T follicular helper cell (primary cell): ENCODE measurements at places on chromosomes 13 and 19.

DNA sequence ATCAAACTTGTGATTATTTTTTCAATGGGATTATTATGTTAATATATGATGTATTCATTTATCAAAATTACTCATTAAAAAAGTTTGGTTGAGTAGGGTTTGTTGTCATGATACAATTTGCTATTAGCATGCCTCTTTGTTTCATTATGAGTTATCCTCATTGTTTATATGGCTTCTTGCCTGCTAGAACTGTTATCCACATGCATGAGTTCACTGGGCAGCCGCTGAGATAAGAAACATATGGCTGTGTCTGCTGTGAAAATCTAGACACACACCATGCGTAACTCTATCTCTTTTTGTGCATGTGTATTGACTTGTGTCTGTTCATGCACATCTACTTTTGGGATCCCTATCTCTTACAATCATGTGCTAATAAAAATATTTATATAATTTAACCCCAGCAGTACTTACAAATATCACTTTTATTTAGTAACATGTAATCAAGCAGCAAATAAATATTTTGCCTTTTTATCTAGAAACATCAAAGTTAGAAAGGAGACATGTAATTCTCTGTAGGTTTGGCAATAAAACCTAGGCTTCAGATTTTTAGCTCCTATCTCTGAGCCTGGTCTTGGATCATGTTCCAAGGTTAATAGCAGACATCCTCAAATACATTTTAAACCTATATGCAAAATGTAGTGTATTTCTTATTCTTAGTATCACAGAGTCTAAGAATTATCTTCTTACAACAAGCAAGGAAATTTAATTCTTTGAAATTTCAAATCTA is 11.2 kb upstream of the KLF12 start:
- DNase-seq, result no peak

- DNase-seq, result no peak
Observed at GRCh38 chr19:11587975-11588631, 9.2 kb upstream of the ZNF627 start.

GRCh38 chr13:21823949-21824348 is 153.1 kb downstream of the FGF9 start:
- no peak for DNase-seq

DNA sequence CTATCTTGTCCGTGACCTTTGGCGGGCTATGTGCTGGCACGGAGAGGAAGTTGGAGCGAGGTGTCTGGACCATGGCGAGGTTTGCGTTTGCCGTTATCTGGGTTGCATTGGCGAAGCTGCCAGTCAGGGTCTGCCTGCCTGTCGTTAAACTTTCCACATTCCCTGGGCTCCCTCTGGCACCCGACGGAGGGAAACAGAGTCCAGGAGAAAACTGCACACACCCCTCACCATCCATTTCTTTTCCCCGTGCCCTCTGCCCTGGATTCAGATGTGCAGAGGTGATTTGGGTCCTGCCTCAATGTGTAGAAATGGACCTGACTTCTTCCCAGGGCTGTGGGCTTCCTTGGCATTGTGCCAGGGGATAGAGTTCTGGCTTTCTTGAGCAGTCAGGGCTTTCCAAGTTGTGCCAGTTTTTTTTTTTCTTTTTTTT is 142.4 kb downstream of the URI1 start:
- no peak for DNase-seq

- peak; percentile 69 for DNase-seq
Observed at GRCh38 chr19:43446746-43447489, 18.5 kb downstream of the LYPD3 start.

DNA sequence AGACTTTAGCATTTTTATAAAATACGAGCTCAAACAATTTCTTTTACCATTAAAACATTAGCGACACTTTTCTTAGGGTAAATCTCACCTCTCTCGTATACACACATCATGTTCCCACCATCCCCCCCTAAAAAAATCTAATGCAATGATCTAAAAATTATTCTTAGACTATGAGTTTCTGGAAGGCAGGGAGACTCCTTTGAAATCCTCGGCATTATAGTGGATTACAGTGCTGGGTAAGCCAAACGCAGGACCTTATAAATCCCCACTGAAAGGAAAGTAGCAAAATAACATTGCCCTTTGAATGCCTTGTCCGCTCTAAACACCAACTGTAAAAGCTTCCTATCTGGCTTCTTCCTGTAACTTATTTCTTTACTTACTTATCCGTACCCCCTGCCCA is 35.0 kb downstream of the NUFIP1 start:
- no peak for DNase-seq

DNA sequence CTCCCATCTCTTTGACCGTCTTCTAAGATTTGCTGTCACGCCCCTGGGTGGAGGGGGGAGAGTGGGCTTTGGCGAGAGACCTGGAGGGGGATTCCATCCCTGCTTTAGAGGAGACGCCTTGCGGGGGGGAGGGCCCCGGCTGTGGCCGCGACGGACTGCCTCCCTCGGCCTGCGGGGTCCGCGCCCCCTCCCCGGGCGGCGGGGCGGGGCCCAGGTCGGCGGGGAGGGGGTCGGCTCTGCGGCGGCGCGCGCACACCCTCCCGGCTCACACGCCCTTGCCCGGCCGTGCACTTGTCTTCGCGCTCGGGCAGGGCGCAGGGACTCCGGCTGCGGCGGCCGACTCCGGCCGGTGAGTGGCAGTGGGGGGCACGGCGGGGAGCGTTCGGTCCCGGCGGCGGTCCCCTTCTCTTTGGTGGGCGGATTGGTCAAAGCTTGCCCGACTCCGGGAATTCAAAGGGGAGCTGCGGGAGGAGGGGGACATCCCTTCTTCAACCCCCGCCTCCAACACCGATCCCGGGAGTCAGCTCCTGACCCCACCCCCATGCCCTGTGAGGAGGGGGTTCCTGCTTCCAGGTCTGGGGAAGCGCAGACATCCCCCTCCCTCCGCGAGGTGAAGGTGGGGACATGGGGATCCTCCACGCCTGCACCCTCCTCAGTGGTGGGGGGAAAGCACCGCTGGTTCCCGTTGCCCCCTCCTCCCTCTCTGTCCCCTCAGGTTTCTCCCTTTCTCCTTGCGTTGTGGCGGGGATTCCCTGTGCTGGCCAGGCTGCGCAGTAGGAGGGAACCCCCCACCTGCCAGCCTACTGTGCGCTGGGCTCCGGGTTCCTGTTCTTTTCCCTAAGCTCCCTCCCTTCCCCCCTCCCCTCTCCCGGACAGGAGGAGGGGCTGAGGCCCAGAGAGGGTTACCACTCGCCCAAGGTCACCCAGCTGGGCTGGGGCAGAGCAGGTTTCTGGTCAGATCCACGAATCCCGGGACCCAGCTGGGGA is 14.6 kb upstream of the KCNN1 start:
- no peak for DNase-seq

- DNase-seq, result no peak
Observed at GRCh38 chr13:43401361-43401760, 378.0 kb downstream of the DNAJC15 start.

GRCh38 chr19:2973229-2973628 is 4.1 kb upstream of the TLE6 start:
- DNase-seq, result no peak

- DNase-seq, result peak; percentile 80
Observed at GRCh38 chr13:77697217-77698103, at the start of gene SLAIN1. TSS of gene SLAIN1 (plus strand) at chr13:77697687. CDS start at chr13:77697914, 227 bp downstream.

- no peak for DNase-seq
Observed at GRCh38 chr19:2270157-2270422, 11.9 kb downstream of the PEAK3 start.

DNA sequence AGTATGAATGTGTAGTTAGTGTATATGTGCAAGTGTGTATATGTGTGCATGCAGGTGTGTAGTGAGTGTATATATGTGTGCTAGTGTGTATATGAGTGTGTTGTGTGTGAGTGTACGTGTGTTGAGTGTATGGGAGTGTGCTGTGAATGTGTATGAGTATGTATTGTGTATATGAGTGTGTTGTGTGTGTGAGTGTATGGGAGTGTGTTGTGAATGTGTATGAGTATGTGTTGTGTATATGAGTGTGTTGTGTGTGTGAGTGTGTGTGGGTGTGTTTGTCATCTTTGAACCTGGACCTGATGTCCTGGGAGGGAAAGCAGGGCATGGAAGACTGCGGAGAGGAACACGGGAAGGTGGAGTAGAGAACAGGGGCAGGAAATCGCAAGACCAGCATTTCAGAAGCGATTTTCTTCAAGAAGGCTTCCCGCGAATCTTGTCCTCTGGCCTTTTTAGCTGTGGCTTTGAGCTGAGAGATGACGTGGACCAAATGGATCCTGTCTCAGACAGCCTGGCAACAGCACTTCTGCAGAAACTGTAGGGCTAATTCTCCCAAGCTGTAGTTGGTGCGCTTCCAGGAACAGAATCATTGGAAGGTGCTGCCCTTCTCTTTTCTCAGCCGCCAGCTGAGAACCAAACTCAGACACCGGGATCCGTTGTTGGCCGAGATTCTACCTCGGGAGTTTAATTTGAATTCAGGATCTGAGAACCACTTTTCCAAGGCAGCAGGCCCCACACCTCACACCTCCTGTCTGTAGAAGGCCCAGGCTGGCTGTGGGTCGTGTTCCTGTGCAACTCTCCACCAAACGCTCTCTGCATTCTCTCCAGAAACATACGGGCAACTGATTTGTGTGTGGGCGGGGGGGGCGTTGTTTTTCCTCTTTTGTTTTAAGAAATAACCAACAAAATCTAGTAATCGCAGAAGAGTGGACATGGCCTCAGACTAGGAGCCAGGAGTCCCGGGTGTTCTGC is 94.7 kb upstream of the RAP2A start:
- no peak for DNase-seq

GRCh38 chr19:3282564-3282963 is 58.1 kb downstream of the CELF5 start:
- DNase-seq, result no peak

- no peak for DNase-seq
Observed at GRCh38 chr13:60662595-60662994, 265.6 kb downstream of the TDRD3 start.

GRCh38 chr19:51802775-51803174 is 7.8 kb downstream of the FPR3 start:
- no peak for DNase-seq

GRCh38 chr13:111909971-111910671 is 156.8 kb upstream of the SOX1 start:
- no peak for DNase-seq

GRCh38 chr13:52411629-52412028 is 5.7 kb upstream of the THSD1 start:
- no peak for DNase-seq

DNA sequence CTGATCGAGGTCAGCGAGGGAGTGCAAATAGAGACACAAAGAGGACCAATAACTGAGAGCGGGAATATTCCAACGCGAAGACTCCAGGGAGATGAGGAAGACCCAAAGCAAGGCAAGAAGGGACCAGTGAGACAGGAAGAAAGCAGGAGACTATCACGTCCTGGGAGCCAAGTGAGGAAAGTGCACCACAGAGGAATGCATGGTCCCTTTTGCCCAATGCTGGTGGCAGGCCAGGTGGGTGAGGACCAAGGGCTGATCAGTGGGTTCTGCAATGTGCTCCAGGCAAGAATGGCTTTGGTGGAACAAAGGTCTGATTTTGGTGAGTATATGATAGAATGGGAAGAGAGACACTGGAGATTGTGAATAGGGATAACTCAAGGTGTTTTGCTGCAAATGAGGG is 25.4 kb downstream of the CHST8 start:
- DNase-seq, result no peak
